Fibroblast of villous mesenchyme (primary cell): ENCODE measurements at places on chromosomes 2 and 18.

GRCh38 chr2:149271575-149271974 lies 58.8 kb upstream of the LYPD6 start:
- DNase-seq: no peak

DNA sequence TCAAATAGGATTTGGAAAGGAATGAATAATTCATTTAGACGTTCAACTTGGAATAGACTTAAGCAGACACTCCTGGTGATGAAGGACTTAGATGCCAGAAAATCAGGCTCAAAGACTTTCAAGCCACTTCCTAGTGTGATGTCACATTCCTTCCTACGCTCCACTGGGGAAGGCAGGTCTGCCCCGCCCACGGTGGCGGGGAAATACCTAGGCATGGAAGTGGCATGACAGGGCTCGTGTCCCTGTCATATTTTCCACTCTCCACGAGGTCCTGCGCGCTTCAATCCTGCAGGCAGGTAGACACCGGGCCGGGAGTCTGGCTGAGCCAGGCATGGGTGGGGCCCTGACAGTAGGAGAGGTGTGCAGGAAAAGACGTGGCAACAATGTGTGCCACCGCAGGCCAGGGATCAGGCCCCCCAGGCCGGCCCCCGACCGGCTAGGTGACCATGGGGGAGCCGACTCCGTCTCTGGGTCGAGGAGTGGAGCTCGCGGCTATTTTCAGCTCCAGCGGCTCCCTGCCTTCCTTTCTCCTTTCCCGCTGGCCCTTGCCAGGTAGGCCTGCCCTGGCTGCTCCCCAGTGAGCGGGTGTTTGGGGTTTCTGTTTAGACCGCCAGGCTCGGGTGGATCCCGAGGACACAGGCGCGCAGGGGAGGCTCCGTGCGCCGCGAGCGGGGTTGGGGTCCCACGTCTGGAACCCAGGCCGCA lies at the start of gene IL1RL2:
Gene IL1RL2 (plus strand): TSS at position 233 of the 705 bp plus-strand sequence. CDS start 845 bp downstream, outside the sequence.
- DNase-seq: no peak

GRCh38 chr2:195121341-195121740 lies 535.7 kb upstream of the SLC39A10 start:
- DNase-seq: no peak

GRCh38 chr18:45920367-45920766 lies 46.8 kb downstream of the EPG5 start:
- peak; percentile 71 for DNase-seq

DNA sequence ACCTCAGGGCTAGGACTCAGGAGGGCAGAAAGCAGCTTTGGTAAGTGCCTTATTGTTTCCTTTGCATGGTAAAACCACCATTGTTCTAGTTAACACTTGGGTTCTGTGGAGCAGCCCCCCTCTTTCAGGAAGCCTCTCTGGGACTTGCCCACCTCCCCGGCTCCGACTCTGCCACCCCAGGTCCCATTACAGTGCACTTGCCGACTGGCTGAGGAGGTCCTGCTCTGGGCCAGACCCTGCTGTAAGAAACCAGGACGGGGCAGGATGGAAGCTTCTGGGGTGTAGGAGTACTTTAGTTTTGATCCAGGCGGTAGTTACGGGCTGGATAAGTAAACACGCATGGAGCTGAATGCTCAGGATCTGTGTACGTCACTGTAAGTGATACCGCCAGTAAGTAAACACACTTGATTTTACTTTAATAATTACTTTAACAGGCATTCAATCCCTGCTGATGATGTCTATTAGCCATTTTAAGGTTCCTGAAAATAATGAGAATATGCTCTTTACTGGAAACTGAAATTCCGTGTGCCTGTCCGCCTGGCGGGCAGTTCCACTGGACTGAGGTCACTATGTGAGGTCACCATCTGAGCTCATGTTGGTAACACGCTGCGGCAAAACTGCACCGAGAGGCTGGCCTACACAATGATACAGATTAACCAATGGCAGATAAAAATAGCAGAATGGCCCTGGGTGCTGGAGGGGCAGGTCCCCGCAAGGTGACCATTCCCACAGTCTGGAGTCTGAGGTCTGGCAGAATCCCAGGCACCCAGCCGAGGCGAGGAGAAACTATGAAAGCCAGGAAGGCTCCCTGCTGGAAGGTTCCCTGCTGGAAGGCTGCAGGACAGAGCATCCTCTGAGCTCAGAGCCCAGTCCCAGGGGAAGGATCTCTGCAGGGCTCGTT lies 25.2 kb downstream of the HS1BP3 start:
- DNase-seq: no peak

- no peak for DNase-seq
These were observed 2.9 kb downstream of the C1QL2 start for GRCh38 chr2:119155633-119156032.

GRCh38 chr18:28802546-28802945 lies 625.6 kb upstream of the CDH2 start:
- DNase-seq: no peak

GRCh38 chr2:7440977-7441376 lies 523.8 kb downstream of the RNF144A start:
- no peak for DNase-seq

DNA sequence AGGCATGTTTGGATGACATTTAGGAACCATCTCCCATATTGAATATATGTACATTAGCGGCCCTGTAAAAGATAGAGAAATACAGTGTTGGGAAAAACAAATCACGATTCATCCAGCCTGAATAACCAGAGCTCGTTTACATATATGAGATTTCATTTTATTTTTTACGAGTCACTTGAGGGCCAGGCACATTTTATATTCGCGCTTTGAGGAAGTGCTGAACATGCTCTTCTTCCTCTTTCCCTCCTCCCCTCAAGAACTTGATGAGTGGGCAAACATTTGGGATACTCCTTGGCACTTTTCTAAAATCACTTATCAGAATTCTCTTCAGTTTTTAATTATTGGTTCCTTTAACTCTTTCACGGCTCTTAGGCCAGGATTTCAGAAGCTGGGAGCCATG lies 268.0 kb upstream of the TANK start:
- DNase-seq: no peak

DNA sequence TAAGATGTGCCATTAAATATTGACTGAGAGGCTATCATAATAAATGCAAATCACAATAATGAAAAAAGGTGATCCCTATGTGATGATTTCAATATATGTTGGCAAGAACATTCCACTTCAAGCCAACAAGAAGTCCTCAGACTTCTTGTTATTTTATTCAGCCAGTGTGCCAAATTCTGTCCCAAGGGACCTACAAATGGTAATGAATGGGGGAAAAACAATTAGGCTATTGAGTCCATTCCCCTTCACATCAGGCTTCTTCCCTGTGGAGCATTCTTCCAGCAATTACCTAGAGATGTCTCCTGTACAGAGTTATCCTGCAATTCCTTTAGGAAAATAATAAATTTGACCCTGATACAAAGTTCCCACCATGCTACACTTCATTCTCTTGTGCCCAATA lies 144.4 kb downstream of the PIEZO2 start:
- no peak for DNase-seq

DNA sequence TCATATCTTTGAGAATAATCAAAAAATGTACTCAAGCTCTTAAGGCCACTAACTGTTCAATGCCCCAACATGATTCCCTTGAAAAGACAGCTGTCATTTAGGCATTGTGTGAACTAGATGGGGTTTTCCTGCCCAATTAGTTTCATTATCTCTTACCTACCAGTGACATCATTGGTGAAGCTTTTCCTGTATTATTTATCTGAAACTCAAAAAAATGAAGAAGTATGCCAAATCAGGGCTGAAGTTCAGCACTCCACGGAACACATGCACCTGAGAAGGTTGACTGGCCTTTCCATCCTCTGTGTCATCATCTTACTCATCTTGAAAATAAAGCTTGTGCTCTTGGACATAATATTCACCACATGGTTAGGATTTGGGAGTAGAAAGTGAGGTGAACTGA lies 126.4 kb downstream of the TXNL1 start:
- DNase-seq: no peak

DNA sequence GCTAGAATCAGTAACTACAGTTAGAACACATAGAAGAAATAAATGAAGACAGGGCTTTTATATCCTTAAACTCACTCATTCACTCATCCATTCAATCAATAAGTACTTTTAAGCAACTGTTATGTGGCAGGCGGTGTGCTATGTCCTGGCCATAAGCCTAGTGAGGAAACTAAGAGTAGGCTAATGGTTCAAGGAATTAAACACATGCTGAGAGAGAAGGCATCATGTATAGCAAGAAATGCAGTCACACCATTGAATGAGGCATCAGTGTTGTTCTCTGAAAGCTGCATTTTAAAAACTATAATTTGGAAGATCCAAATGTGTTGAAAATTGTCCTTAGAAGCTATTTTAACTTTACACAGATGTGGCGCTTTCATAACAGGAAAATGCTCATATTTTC lies 86.5 kb upstream of the DTNA start:
- no peak for DNase-seq

GRCh38 chr2:235300368-235301201 lies 193.3 kb upstream of the AGAP1 start:
- DNase-seq: peak; percentile 72

DNA sequence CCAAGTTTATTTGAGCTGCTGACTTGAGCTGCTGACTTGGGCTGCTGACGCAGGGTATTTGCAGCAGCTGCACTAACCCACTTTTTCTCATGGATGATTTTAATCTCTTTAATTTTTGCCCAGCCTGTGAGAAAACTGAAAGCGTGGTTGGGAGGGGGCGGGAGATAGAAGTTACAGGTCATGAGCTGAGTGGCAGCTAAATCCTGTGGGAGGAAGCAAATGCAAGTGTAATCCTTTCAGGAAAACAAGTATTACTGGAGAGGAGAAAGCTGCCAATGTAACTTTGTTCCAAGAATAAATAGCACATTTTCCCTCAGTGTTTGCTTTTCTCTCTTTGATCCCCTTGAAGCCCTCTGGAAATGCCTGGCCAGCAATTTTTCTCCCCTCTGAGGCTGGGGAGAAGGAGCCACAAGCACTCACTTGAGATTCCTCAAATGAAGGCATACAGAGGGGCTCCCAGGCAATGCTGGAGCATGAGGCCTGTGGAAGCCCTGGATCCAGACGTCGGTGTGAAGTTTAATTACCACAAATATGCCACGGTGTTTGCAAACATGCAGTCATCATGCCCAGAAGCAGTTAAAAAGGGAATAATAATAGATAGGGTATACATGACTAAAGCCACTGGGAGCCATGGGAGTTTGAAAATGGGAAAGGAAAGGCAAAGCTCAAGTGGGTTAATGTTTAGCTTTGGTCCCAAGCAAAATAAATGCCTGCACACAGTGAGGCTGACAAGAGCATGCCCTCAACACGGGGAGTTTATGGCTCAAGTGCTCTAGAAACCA lies 10.4 kb upstream of the EVA1A start:
- peak; percentile 67 for DNase-seq

DNA sequence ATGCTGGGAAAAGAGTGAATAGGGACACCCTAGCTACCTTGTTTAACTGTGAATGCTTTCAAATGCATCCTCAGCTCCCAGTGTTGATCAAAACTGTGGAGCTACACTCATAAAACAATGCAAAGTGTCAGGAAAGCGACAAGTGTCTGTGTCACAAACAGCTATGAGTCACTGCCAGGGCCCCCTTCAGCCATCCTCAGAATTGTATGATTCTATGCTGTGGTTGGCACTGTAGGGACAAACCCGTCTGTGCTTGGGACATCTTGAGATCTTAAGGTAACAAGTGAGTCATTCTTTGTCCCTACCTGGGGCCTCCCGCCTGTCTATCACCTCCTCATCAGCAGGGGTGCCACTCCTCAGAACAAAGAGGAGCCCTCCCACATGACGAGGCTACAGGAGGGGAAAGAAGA lies 42.4 kb downstream of the KLF7 start:
- DNase-seq: no peak

GRCh38 chr2:24010477-24011249 lies 778 bp downstream of the MFSD2B start:
- no peak for DNase-seq

DNA sequence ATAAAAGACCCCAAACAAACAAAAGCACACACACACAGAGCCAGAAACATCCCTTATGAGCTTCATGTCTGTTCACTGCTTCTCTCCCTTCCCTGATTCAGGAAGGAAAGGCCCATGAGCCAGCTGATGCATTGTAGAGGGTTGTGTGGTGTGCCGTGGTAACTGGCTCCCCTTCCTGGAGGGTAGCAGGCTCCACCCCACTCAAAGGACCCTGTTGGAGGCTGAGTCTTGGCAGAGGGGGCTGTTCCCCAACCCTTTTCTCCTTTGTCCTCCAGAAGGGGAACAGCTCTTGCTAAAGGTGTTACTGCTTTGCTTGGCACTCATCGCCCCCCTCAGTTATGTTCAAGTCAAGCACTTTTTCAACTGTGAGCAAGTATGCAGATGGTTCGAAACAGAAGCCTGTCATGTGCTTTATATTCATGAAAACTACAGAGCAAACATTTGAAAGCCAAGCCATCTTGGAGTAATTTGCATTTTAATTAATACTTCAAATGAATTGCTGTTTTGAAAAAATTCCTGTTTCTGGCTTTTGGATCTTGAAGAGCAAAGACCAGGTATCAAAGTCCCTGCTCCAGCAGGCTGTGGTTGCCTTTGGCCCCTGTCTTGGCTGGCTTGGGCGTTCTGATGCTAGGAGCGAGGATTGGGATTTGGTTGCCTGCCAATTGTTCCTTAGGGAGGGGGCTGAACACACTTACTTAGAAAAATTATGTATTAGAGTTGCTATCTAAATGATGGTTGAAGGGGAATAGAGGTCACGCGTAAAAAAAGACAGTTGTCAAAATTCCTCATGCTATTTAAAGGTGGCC lies 267.8 kb downstream of the TSN start:
- no peak for DNase-seq

DNA sequence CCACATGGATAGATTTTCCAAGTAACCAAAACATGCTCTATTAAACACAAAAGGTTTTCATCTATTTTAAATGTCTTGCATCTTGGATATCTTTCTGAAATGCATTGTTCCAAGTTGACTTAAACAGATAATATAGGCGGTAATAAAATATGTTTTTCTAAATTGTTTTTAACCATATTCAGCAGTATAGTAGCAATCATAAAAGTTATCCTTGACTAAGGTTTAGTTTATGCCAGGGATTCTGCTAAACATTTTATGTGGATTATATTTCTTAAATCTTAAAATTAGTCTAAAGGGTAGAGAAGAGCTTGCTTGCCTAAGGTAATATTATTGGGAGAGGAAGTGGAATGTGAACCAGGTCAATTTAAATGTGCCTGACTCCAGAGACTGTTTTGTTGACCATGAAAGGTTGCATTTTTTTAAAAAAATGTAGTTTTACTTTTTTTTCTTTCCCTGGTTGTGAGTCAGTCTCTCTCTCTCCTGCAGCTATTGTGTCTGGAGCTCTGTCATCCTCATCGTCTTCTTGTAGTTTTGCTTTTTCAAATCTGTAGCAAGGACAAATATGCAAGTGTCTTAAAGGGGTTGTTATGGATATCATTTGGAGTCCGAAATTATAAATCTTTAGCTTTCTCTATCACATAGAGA lies 309.1 kb upstream of the COL3A1 start:
- peak; percentile 33 for DNase-seq

DNA sequence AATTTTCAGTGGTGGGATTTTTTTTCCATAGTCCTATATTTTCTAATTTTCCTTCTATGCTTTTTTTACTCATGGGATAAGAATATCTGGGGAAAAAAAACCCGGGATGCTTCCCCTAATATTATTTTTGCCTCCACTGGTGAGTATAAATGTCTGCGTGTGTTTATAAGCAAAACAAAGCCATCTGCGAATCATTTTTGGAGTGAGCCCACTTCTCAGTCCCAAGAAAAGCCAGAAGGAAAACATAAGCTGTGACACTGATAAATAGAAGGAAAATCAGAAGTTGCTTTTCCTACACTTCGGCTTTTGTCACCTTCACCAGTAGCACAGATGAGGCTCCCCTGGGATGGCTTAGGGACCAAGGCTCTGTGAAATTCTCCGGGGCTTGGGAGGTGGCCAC lies 134.7 kb upstream of the PID1 start:
- no peak for DNase-seq
